ENCODE measurements at places on chromosomes 16 and 17. TPM values are rescaled to one million over a fixed set of nuclear protein-coding genes. Genes with fewer than 3 reads are reported as not detected.

- DNase-seq: no peak
Observed at GRCh38 chr16:67181346-67181745, 2.4 kb downstream of the MATCAP1 start.

The KRTAP3-1 gene
- polyA plus RNA-seq: not detected

- DNase-seq: no peak
Observed at GRCh38 chr17:80254396-80255251, 6.0 kb upstream of the RNF213 start.

GRCh38 chr17:11848330-11848729 is 148.9 kb downstream of the ZNF18 start:
- DNase-seq: no peak

DNA sequence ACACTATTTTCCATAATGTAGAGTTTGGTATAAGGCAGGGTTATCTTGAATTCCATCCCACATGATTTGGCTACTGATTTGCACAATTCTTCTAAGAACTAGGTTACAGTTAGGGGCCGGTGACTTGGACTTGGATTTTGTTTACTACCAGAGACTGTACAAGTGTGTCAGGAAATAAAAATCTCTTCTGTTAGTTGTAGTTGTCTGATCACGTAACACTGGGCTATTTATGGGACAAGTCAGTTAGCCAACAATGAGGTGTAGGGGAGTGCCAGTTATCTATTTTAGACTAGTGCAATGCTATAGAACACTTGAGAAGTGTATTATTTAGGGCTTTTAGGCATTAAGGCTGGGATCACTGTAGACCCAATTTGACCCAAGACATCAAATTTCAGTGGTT is 39.7 kb upstream of the GHDC start:
- DNase-seq: no peak

GRCh38 chr17:49916854-49917515 is 52.0 kb upstream of the DLX4 start:
- no peak for DNase-seq
